Endothelial cell of umbilical vein (primary cell): ENCODE measurements at places on chromosomes 11 and 22. TPM values are rescaled to one million over a fixed set of nuclear protein-coding genes. Genes with fewer than 3 reads are reported as not detected.

DNA sequence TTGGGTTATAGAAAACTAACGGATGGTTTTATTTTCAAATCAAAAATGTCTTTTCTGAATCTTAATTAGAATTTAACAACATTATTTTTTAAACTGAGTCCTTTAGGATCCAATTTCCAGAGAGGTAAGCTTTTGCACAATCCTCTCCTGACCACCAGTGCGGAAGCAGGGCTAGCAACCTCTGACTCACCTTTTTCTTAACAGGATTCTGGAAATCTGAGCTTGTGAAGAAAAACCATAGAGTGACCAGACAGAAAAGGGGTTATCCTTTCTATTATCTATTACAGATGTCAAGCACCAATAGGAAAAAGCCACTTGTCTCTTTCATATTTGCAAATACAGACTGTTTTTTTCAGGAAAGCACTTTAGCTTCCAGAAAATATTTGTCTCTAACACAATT, 25.3 kb downstream of the ALG9 start:
- H3K27me3 ChIP-seq: no peaks in the 10 kb centered on the region
- H3K4me3 ChIP-seq: no peak overlapping the region
- no peak for DNase-seq
- no peak overlapping the region for H3K27ac ChIP-seq
- H3K4me1 ChIP-seq: peaks cover 14% of the 10 kb centered on the region

DNA sequence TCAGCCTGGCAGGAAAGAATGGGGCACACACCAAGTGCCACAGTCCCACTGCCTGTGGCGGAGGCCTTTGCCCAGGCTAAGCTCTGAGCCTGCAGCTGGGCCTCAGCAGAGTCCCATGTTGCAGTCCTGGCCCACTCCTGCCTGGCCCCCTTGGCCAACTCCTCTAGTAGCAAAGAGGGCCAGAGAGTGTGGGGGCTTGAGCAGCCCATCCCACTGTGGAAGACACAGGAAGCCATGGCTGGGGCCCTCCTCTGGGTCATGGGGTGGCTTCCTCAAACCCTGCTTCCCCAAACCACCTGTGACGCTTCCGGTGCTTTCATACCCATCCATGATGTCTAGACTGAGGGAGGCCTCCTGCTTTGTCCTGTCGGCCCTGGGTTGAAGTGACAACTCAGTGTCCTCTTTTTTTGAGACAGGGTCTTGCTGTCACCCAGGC, 5.8 kb downstream of the RPS19BP1 start:
- peaks cover 30% of the 10 kb centered on the region for H3K4me1 ChIP-seq
- no peak for DNase-seq
- no peak overlapping the region for H3K4me3 ChIP-seq
- no peaks in the 10 kb centered on the region for H3K27me3 ChIP-seq
- H3K36me3 ChIP-seq: peaks cover 5% of the 10 kb centered on the region

GRCh38 chr11:92423115-92424034, 198.8 kb downstream of the FAT3 start:
- no peaks in the 10 kb centered on the region for H3K4me1 ChIP-seq
- no peak overlapping the region for H3K27ac ChIP-seq
- no peaks in the 10 kb centered on the region for H3K36me3 ChIP-seq
- no peaks in the 10 kb centered on the region for H3K27me3 ChIP-seq
- no peak for DNase-seq

LARGE2 gene
- total RNA-seq: not detected in 2 replicates

CD3E gene
- total RNA-seq: not detected in 2 replicates

RAB38 gene
- 2.1 and 3.6 TPM in 2 replicates for total RNA-seq

GRCh38 chr11:86136538-86136937, 67.7 kb upstream of the PICALM start:
- H3K27ac ChIP-seq: no peak overlapping the region
- no peaks in the 10 kb centered on the region for H3K36me3 ChIP-seq
- H3K4me1 ChIP-seq: no peaks in the 10 kb centered on the region
- H3K27me3 ChIP-seq: no peaks in the 10 kb centered on the region
- no peak for DNase-seq
- H3K4me3 ChIP-seq: no peak overlapping the region

DNA sequence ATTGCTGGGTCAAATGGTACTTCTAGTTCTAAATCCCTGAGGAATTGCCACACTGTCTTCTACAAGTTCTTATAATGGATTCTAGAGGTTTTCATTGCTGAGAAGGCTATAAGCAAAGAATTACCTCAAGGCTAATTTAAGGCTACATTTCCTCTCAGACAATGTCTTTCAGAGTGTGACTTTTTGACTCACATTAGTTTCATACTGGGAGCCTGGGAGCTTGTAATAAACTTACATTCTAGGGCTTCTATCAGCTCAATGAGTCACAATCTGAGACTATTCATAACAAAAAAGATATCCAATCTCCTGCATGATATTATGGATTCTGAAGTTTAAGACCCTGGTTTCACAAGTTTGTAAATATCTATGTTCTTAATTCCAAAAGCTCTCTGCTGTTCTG, 408.7 kb downstream of the LRRC4C start:
- no peak overlapping the region for H3K27ac ChIP-seq
- H3K27me3 ChIP-seq: no peaks in the 10 kb centered on the region
- H3K4me1 ChIP-seq: no peaks in the 10 kb centered on the region

DNA sequence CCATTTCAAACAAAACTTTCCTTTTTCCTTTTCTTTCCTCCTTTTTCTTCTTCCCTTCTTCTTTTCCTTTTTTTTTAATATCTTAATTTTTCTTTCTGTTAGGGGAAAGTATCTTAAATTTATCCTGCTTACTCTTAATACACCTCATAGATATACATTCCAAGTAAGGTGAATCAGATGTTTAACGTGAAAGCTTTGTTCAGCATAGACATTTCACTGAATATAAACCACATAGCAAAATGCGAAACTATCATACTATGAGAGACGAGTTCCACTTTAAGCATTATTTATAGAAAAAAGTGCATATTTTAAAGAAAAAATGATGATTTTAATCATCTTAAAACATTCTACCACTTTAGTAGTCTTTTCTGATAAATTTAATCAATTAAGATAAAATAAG, 137.8 kb upstream of the MTMR2 start:
- H3K4me1 ChIP-seq: peaks cover 17% of the 10 kb centered on the region
- no peaks in the 10 kb centered on the region for H3K36me3 ChIP-seq
- H3K27me3 ChIP-seq: no peaks in the 10 kb centered on the region
- DNase-seq: no peak
- no peak overlapping the region for H3K4me3 ChIP-seq

GAL3ST1 gene
- total RNA-seq: not detected in 2 replicates

- H3K36me3 ChIP-seq: no peaks in the 10 kb centered on the region
- DNase-seq: peak; percentile 16
- no peak overlapping the region for H3K4me3 ChIP-seq
- H3K27ac ChIP-seq: no peak overlapping the region
Observed at GRCh38 chr11:129694966-129695365, 120.7 kb upstream of the TMEM45B start.

GRCh38 chr22:26564181-26564580, 25.8 kb downstream of the TPST2 start:
- H3K27me3 ChIP-seq: no peaks in the 10 kb centered on the region
- peak; percentile 50 for DNase-seq
- H3K4me1 ChIP-seq: peaks cover 20% of the 10 kb centered on the region
- H3K27ac ChIP-seq: no peak overlapping the region
- H3K4me3 ChIP-seq: no peak overlapping the region

ABCC8 gene
- total RNA-seq: not detected in 2 replicates

OR10A6 gene
- not detected in 2 replicates for total RNA-seq

EMID1 gene
- 0.39 and 0.51 TPM in 2 replicates for total RNA-seq

ZC3H12C gene
- total RNA-seq: 14.5 and 14.7 TPM in 2 replicates

DNA sequence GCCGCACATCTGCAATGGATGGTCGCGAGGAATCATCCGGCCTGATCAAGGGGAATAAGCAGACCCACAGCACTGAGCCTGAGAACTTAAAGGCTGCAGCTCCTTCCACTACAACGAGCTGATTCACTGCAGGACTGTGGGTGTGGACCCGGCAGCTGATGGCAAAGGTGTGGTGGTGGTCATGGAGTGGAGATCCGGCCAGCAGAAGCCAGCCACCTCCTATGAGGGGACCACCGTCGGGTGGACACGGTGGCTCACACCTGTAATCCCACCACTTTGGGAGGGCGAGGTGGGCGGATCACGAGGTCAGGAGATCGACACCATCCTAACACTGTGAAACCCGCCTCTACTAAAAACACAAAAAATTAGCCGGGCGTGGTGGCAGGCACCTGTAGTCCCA, 66.4 kb downstream of the DGCR2 start:
- peaks cover 28% of the 10 kb centered on the region for H3K36me3 ChIP-seq
- H3K27ac ChIP-seq: no peak overlapping the region
- H3K4me1 ChIP-seq: no peaks in the 10 kb centered on the region
- no peaks in the 10 kb centered on the region for H3K27me3 ChIP-seq
- H3K4me3 ChIP-seq: no peak overlapping the region

GRCh38 chr11:114949614-114950351, 271.5 kb downstream of the NXPE2 start:
- H3K4me1 ChIP-seq: no peaks in the 10 kb centered on the region
- H3K4me3 ChIP-seq: no peak overlapping the region
- no peak for DNase-seq
- no peaks in the 10 kb centered on the region for H3K27me3 ChIP-seq
- H3K36me3 ChIP-seq: no peaks in the 10 kb centered on the region

TMEM126B gene
- total RNA-seq: 49.4 and 51.2 TPM in 2 replicates

P4HA3 gene
- 15.0 and 26.9 TPM in 2 replicates for total RNA-seq

OLFML1 gene
- total RNA-seq: not detected in 2 replicates

SRSF8 gene
- 29.2 and 31.3 TPM in 2 replicates for total RNA-seq

DNA sequence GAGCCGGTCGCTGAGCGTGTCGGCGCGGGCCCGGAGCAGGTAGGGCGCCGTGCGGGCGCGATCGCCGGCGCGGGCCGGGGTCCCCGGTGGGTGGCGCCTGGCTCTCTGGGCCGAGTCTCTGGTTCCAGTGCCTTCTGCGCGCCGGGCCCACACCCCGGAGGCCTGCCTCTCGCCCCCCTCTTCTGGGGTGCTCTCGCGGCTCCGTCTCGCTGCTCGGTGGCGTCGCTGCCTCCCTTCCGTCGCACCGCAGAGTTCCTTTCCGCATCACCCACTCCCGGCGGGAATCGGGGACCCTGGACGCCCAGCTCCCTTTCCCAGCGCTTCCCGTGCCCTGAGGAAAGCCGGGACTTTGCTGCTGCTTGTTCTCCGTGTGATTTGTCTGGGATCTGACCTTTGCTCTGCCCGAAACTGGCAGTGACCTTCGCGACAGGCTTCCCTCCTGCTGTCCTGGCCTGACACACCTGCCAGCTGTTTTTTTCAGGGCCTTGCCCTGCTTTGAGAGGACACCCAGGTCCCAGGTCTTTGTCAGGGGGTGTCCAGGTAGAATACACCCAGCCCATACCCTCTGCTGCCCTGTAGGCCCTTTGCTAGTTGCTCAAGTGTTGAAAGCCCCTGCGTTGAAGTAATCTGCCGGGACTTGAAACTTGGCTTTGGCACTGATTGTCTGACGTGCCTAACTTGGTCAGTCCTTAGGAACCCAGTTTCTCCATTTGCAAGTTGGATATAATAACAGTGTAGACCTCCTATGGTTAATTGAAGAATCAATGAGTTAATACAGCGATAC, 711 bp downstream of the FDX1 start:
- no peaks in the 10 kb centered on the region for H3K36me3 ChIP-seq
- H3K27me3 ChIP-seq: no peaks in the 10 kb centered on the region
- peak overlapping the region; percentile 75 for H3K4me3 ChIP-seq
